ENCODE measurements at places on chromosomes 12 and 14.

DNA sequence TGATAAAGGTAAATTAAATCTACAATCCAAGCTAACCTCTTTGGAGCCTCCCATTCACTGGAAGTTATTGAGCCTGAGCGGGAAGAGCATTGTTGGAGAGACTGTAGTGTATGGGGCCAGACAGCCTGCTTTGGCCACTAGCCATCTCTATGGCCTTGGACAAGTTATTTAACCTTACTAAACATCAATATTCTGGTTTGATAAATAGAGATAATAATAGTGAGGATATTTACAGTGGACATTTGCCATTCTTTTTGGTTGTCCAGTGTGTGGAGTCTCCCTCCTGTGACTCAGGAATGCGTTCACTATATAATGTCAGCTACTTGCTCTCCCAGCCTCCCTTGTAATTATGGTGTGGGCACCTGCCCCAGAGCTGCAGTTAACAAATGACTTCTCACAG lies 216.1 kb downstream of the SLC38A4 start:
- no peak for DNase-seq

DNA sequence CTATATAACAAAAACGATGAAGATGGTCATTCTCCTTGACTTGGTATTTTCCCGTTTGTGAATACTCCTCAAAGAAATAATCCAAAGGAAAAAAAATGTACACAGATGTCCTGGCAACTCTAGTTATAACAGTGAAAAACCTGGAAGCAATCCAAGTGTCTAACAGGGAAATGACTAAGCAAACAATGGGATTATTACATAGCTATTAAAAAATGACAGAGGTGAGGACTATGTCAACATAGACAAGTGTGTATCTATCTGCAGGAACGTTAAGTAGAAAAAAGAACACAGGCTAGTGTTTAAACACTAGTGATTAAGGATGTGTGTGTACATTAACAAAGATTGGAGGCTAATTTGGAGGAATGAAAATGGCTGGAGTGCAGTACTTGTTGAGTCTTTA lies 5.9 kb upstream of the APOLD1 start:
- no peak for DNase-seq

- no peak for DNase-seq
Observed at GRCh38 chr12:47124451-47124850, 44.7 kb upstream of the AMIGO2 start.

DNA sequence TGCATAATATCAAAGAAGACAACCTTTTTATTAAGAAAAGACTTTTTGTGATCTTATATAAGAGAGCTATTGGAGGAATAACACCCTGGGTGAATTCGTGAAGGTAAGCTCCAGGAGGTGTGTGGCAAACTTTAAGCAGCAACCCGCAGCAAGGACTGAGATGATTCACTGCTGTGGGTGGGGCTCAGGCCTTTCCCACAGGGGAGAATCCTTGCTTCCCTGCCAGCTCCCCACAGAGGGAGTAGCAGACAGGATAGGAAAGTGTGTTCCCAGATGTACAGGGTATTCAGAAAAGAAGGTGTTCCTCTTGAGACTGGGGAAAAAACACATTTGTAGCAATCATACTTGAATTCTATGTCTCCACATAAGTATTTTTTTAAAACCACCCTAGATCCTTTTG lies 9.2 kb downstream of the NDUFA12 start:
- DNase-seq = no peak

- DNase-seq = no peak
Observed at GRCh38 chr12:112294793-112295192, 87.4 kb downstream of the HECTD4 start.

All from left renal cortex interstitium (tissue), 4 donors.